EL (cell line): ENCODE measurements at places on chromosomes 7 and 10.

- peak; percentile 99 for DNase-seq
These were observed 22.3 kb downstream of the BZW2 start for GRCh38 chr7:16668049-16668858.

- DNase-seq = no peak
These were observed 340.6 kb downstream of the TFEC start for GRCh38 chr7:115689941-115690340.

GRCh38 chr10:13271552-13272163, 28.2 kb downstream of the PHYH start:
- DNase-seq = peak; percentile 37

DNA sequence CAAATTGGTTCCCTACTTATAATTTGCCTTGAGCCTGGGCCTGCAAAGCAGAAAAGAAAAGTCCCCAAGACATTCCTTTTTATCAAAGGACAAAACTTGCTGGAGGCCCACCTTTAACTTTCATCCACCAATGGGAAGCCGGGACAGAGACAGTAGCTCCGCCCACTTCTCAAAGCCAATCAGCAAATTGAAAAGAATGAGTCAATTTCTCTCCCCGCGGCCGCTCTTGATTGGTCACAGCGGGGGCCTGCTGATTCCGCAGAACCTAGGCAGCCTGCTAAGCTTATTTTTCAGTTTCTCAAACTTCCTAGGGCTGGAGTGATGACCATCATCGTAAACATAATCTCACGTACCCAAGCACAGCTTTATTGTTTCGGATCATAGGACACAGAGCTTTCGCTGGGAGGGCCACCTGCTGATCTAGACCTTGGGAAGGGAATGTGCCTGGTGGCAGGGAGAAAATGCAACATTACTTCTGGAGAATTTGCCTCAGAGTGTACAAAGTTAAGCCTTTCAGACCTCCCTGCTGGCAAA, at the start of gene SLC13A4:
Gene SLC13A4, minus strand, starts transcription at position 51 of the 534 bp plus-strand sequence. CDS start 690 bp downstream, outside the sequence.
- DNase-seq = no peak

DNA sequence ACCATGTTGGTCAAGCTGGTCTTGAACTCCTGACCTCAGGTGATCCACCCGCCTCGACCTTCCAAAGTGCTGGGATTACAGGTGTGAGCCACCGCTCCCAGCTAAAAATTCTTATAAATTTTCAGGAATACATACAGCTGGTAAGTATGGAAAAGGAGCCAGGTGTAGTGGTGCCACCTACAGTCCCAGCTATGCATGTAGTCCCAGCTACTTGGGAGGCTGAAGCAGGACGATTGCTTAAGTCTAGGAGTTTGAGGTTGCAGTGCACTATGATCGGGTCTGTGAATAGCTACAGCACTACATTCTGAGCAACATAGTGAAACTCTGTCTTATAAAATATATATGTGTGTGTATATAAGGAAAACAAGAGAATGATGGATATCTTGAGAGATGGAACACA, 19.0 kb downstream of the LDB1 start:
- DNase-seq = no peak

- DNase-seq = no peak
These were observed 928 bp downstream of the COMTD1 start for GRCh38 chr10:75234683-75235374.

- peak; percentile 37 for DNase-seq
These were observed 2.6 kb downstream of the ABCA13 start for GRCh38 chr7:48173756-48174382.

- DNase-seq = peak; percentile 60
These were observed 17.5 kb downstream of the RCC1L start for GRCh38 chr7:75055830-75056772.

GRCh38 chr10:98045785-98046389, 15.5 kb upstream of the CRTAC1 start:
- DNase-seq = peak; percentile 41

GRCh38 chr10:82969405-82969804, 1094.4 kb downstream of the NRG3 start:
- DNase-seq = peak; percentile 4

- no peak for DNase-seq
These were observed 165.2 kb upstream of the AUTS2 start for GRCh38 chr7:69433081-69433480.

- no peak for DNase-seq
These were observed 27.7 kb upstream of the SLC25A13 start for GRCh38 chr7:96349572-96349971.

- no peak for DNase-seq
These were observed 59.5 kb downstream of the AGK start for GRCh38 chr7:141610671-141611070.

DNA sequence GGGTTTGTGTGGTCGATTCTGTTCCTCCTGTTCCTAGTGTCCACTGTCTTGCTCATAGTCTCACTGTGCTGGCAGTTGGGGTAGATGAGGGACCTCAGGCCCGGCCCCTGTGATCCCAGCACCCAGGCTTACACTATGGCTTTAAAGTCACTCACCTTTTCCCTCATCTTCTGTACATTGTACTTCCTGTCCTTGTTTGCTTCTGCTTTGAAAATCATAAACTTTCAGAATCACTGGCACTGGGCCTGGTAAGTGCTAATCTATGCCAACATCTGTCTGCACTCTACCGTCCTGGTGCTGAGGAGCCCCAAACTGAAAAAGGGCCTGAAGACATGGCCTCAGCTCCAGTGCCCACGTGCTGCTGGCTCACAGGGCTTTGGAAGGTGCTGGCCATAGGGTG, 5.7 kb upstream of the TAS2R60 start:
- no peak for DNase-seq

GRCh38 chr7:43108255-43109011, 4.0 kb upstream of the HECW1 start:
- peak; percentile 57 for DNase-seq

GRCh38 chr7:96089511-96089910, 232.4 kb downstream of the SLC25A13 start:
- no peak for DNase-seq

- no peak for DNase-seq
These were observed 155.6 kb upstream of the YAE1 start for GRCh38 chr7:39410582-39410981.

- DNase-seq = no peak
These were observed 15.1 kb downstream of the VWC2 start for GRCh38 chr7:49788455-49789059.

- no peak for DNase-seq
These were observed 88.0 kb downstream of the MDFIC start for GRCh38 chr7:115009736-115010440.

DNA sequence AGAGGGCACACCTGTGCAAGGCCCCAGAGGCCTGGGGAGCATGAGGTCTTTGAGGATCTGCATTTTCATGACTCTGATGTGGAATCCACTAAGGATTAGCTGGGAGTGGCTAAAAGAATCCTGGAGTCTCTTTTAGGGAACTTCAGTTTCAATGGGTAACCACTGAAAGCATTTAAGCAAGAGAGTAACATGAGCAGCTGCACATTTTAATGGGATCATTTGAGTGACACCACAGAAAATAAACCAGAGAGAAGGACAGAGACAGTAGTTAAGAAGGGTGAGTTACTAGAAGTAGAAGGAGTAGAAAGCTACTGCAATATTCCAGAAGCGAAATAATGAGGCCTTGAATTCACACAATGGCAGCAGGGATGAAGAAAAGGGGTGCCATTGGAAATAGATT, 5.2 kb downstream of the GOT1 start:
- no peak for DNase-seq

- DNase-seq = no peak
These were observed 53.2 kb downstream of the LARP4B start for GRCh38 chr10:878333-878759.

DNA sequence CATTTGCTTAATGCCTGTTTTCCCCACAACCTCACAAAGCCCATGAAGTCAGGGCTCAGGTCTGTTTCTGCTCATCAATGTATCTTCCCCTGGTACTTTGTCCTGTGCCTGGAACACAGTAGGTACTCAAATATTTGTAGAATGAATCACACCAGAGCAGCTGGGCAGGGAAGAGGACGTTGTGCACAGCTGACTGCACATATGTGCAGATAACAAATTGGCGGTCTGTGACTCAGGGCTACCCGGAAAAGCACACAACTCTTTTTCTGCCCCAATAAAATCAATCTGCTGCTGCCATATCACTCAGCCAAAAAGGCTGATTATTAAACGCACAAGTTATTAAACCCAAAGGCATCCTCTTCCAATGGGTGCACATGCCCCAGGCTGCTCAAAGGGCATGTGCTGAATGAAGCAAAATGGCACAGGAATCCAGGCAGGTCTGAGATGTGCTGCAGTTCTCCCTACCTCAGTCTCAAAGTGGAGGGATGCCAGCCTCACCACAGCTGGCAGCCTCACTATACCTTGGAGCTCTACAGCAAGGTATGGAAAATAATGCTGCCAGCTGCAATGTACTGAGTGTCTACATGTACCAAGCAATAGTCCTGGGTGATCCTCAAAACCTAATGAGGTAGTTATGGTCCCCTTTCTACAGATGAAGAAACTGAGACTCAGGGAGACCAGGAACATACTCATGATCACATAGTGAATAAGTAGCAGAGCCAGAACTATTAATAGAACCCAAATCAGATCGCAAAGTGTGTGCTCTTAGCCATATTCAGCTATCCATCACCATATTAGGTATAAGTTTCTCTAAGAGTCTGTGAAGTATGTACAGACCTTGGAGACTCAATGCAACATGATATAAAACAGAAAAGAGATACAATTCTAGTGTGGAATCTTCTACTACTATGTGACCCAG, 43.4 kb downstream of the SORBS1 start:
- peak; percentile 8 for DNase-seq

GRCh38 chr7:122212754-122213153, 68.7 kb upstream of the AASS start:
- DNase-seq = peak; percentile 53

GRCh38 chr7:154914996-154915380, 87.9 kb downstream of the PAXIP1 start:
- DNase-seq = no peak

DNA sequence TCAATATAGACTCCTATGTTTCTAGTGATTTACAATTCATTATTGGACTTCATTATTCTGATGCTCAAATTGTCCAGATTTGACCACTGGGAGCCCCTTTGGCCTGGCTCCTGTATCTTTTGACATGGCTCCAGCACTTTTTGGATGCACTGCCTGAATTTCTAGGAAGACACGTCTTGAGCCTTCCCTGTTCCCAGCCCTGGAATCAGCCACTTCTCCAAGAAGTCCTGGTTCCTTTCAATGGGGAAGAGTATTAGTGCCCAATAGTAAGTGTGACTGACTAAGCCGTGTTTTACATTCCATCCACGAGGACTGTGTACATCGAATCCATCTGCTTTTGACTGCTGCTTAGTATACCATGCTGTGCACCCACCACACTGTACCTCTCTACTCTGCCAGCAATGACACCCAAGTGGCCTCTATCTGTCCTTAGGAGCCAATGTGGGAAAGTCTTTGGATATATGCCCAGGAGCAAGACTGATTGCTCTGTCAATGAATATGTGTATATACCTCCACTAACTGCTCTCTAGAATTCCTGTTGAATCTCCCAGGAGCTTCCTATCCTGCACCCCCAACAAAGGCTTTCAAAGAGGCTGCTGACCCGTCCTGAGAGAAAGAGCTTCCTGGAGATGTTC, 23.2 kb upstream of the NPFFR1 start:
- no peak for DNase-seq

DNA sequence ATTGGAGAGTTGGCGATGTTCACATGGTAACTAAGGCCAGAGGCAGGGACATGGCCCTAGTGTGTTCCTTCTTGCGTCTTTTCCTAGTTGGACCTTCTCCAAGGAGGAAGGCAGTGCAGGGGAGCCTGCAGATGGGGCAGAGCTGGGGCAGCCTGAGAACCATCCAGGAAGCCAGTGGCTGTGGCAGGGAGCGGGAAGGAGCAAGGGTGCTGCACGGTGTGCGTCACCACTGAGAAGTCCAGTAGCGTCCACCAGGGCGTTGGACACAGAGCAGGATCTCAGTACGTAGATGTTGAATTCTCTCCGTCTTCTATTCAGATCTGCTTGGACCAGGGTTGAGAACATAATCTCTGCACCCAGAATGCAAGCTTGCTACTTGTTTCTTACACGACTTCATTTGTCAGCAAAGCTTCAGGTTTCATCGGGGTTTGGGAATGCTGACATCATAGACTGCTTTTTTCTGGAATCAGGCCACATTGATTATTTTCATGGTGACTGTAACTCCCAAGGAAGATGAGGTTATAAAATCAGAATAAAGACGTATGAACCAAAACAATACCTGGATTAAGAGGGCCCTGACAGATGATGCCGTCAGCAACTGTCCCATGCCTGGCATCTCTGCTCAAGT, 130.3 kb downstream of the HECW1 start:
- no peak for DNase-seq

DNA sequence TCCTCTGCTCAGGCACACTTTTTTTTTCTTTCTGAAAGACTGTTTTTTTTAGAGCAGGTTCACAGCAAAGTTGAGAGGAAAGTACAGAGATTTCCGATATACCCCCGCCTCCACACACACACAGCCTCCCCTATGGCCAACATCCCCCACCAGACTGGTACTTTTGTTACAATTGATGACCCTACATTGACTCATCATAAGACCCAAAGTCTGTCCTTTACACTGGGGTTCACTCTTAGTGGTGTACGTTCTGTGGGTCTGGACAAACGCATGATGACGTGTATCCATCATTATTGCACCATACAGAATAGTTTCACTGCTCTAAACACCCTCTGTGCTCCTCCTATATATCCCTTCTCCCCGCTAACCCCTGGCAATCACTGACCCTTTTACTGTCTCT, 107.7 kb downstream of the RBM20 start:
- no peak for DNase-seq

DNA sequence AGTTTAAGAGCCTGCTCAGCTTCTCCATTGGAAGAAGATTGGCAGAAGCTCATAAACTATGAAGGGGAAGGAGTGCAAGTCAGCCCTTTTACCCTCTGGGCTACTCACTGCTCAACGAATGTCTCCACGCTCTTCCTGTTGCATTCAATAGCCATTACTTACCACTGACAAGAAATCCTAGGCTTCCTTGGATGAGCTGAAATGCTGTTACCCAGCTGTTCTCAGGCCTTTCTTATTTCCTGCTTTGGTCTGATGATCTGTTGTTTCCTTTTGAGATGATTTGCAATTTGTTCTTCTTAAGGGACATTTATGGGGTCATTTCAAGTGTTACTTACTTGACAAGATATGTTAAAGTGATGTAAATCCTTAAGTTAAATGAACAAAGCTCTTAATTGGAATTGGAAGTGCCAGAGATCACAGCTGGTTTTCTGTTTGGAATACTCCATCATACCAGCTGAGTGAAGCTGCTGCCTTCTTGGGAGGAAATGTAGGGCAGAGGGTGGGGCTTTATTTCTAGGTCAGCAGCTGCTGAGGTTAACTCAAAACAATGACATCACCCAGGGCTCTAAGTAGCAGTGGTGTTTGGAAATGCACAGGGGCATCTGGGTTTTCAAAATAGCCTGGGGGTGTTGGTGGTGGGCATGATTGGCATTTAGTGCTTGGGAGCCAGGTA, 170.0 kb downstream of the PRKCQ start:
- peak; percentile 34 for DNase-seq

DNA sequence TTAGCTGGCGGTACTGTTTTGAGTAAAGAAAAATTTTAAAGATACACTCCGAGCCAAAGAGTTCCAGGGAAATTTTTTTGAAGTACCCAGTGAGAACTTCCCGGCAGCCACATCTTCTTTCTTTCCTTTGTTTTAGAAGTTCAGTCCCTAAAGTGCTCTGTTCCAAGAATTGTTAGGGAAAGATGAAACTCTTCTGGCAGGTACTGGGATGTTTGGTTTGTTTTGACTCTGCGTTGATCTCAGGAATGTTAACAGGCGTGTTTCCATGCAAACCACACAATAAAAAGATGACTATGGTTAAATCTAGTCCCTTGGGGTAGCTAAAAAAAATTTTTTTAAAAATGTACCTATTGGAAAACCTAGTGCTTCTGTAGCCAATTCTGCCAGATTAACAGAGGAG, 224.7 kb upstream of the PHYHIPL start:
- DNase-seq = peak; percentile 36

GRCh38 chr10:24884316-24884715, 68.1 kb downstream of the PRTFDC1 start:
- DNase-seq = no peak
